Testis (tissue), 5 donors: ENCODE measurements at places on chromosomes 4 and X. TPM values are rescaled to one million over a fixed set of nuclear protein-coding genes. Genes with fewer than 3 reads are reported as not detected.

- no peaks in the 10 kb centered on the region for H3K27me3 ChIP-seq
- DNase-seq = no peak
- no peak overlapping the region for H3K27ac ChIP-seq
- no peaks in the 10 kb centered on the region for H3K4me1 ChIP-seq
These were observed 18.7 kb upstream of the AR start for GRCh38 chrX:67524950-67525691.

- no peak for DNase-seq
- H3K27me3 ChIP-seq = no peaks in the 10 kb centered on the region
- H3K4me3 ChIP-seq = no peak overlapping the region
- H3K36me3 ChIP-seq = no peaks in the 10 kb centered on the region
- no peak overlapping the region for H3K27ac ChIP-seq
These were observed 63.9 kb downstream of the CPEB2 start for GRCh38 chr4:15066140-15066539.

DNA sequence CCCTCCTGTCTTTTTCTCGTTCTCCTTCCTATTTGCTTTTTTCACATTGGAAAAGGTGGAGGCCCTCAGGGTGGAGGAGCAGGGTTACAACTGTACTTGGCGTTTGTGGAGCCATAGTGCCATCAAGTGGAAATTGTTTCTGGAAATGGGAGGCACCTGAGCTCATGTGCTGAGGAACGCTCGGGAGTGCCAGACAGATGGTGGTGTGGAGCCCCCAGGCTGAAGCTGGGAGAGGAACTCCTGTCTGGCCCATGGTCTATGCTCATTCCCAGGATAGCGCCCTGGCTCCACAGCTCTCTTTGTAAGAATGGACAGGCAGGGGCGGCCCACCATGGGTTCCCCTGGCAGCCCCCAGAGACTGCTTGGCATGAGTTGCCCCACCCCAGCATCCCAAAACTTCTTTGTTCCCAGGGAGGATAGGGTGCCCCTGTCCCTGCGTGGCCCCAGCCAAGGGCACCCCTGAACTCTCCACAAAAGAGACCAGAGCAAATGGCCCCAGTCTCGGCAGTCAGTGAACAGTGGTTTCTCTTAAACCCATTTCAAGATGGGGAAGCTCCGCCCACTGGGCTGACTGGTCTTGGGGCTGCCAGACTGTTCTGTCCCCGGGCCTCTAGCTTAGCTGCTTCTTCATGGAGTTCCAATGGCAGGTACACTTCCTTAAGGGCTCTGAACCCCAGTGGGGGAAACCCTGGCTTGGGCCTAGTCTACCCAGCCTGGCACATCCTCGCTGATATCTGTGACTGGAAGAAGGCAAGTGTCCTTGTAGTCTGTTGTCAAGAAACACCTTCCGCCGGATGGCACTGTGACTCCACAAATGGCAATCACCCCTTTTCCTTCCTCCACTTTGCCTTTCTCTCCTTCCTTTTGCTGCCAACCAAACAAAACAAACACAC is 70.1 kb downstream of the NBDY start:
- H3K36me3 ChIP-seq = no peaks in the 10 kb centered on the region
- no peaks in the 10 kb centered on the region for H3K27me3 ChIP-seq
- no peak overlapping the region for H3K4me3 ChIP-seq
- no peak for DNase-seq

DNA sequence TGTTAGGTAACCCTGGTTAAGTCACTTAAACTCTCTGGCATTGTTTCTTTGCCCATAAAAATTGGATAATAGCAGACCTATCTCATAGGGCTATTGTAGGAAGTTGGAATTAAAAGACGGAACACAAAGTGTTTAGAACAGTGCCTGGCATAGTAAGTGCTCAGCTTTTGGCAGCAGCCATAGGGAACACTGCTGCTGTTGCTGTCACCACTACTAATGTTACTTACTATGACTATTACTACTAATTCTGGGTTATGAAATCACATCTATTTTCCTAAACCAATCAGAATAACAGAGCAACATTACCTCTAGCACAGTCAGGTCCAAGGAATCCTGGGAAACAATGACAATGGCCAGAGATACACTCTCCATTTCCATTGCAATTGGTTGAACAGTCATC is 300.0 kb downstream of the SH2D1A start:
- H3K4me3 ChIP-seq = no peak overlapping the region
- no peak overlapping the region for H3K27ac ChIP-seq
- DNase-seq = no peak
- H3K4me1 ChIP-seq = no peaks in the 10 kb centered on the region

GRCh38 chr4:3317656-3318211 is 24.9 kb downstream of the RGS12 start:
- H3K36me3 ChIP-seq = no peaks in the 10 kb centered on the region
- H3K27ac ChIP-seq = no peak overlapping the region
- H3K4me1 ChIP-seq = peaks cover 10% of the 10 kb centered on the region
- H3K27me3 ChIP-seq = no peaks in the 10 kb centered on the region

The PDZD4 gene
- 17.2 TPM for total RNA-seq

The ZFYVE28 gene
- total RNA-seq = 55.3 TPM
